ENCODE measurements at places on chromosomes 5 and 9.
A peak's percentile ranks its signal among the peaks of the same experiment; 100 is the strongest.

DNA sequence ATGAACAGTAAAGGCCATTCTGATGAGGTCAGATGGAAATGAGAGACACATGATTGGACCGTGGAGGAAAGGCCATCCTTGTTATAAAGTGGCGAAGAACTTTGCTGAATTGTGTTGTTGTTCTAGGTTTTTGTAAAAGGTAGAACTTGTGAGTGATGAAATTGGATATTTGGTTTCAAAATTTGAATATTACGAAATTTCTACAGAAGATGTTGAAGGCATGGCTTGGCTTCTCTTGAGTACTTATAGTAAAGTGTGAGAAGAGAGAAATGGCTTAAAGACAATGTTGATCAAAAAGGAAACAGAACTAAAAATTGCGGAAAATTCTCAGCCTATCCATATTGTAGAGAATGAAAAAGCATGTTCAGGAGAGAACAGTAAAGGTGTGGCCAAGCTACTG is 166.6 kb upstream of the S1PR3 start:
- no peak for DNase-seq

GRCh38 chr9:86488794-86489193 is 134.6 kb upstream of the TUT7 start:
- DNase-seq, result no peak

- no peak for DNase-seq
Observed at GRCh38 chr9:86639899-86640379, 285.7 kb upstream of the TUT7 start.

DNA sequence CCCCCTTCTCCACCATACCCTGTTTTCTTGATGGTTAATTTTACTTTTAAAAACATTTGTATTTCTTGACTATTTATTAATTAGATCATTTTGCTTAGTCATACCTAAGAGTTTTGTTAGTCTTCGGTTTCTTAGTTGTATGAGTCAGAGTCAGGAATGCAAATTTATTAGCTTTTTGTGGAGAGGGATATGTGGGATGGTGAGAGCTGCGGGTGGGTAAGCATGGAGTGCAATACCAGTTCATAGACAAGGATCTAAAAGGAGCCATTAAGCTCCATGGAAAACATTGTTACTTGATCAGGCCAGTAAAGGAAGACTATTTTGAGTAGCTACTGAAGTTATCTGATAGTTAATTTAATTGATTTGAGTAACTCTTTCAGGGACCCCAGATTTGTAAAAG is 77.5 kb downstream of the ZSWIM6 start:
- no peak for DNase-seq

DNA sequence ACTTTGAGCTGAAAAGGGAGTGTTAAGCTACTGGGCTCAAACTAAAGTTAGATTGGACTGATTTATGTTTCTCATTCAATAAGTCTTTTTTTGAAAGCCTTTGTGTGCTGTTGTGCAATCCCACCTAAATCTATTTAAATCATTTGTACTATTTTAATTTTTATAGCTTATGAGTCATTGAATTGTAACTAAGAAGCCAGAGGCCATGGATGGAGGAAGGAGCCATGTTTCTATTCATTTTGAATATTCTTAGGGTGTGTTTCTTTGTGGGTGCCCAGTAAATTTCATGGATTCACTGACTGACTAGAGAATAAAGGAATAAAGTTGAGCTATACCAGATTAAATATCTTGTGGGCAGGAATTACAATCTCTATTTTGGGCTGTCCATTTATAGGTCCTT is 238.5 kb downstream of the KIF4B start:
- no peak for DNase-seq

DNA sequence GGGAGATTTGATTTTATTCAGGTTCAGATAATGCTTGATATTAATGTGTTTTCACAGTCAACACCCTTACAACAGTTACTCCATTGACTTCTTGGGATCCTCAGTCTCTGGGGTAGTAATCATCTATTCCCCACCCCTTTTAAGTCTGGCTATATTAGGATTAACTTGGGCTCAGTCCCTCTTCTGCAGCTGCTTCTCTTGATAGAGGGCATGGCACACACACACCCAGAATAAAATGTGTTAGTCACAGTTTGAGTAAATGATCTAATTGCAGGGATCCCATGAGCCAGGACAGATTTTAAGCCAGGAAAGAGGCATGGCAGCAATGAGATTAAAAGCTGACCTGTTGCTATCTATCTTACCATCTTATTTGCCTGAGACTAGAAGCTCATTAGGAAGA is 53.7 kb upstream of the VLDLR start:
- no peak for DNase-seq

DNA sequence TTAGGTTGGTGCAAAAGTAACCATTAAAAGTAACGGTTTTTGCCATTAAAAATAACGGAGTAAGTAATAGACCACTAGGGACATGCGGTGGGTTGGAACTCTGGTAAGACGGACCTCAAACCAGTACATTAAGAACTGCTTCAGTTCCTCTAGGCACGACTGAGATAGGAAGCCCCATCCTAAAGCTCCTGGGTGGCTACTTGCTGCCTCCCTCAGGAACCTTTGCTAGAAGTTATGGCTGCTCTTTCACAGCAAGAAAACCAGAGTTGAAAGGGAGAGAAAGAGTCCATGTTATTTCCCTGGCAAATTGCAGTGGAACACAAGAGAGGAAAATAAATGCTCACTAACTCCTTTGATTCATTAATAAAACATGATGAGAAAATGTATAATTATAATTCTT is 47.6 kb downstream of the MCTP1 start:
- DNase-seq, result no peak

DNA sequence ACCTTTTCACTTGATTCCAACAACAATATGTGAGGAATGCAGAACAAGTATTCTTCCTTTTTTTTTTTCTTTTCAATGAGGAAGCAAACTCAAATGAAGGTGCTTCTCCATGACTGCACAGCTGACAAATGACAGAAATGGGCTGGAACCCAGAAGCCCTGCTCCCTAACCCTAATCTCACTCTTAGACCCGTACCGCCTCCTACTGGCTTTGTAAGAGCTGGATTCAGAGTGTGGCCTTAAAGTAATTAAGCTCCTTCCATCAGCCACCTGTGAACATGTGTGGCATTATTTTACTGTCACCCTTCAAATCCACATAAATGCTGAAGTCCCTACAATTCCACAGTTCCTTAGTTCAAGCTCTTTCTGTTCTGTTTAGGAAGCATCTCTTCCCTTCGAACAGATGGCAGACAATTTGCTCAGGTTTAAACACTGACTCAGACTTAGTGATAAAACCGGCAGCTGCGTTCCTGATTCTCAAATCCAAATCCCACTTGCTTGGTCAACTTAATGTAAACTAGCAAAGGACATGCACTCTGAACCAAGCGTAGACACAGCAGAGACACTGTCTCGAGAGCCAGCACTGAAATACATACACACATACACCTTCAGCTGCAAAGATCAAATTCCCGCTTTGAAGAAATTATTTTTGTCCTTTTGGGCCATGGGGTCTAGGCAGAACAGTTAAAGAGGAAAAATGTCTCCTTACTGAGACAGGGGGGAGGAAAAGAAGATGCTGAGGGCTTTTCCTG is 316.7 kb upstream of the TLE4 start:
- DNase-seq, result no peak

DNA sequence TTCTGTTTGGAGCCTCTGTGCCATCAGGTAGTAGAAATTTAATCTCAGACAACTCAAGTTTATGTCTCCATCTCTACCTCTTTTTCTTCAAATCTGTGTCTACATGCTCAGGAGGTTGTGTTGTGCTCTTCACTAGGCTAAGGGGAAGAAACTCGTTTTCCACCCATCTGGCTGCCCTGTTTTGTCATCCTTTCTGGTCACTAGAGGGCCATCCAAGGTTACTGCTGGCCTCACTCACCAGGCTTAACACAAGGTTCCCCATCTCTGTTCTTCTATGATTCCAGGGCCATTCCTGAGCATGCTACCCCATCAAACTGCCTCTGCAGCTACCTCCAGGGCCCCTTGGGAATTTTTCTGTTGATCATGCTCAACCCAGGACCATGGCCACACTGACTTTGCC is 213.3 kb upstream of the FBXL7 start:
- DNase-seq, result no peak

GRCh38 chr9:89525446-89526374 is 27.8 kb upstream of the SEMA4D start:
- no peak for DNase-seq

DNA sequence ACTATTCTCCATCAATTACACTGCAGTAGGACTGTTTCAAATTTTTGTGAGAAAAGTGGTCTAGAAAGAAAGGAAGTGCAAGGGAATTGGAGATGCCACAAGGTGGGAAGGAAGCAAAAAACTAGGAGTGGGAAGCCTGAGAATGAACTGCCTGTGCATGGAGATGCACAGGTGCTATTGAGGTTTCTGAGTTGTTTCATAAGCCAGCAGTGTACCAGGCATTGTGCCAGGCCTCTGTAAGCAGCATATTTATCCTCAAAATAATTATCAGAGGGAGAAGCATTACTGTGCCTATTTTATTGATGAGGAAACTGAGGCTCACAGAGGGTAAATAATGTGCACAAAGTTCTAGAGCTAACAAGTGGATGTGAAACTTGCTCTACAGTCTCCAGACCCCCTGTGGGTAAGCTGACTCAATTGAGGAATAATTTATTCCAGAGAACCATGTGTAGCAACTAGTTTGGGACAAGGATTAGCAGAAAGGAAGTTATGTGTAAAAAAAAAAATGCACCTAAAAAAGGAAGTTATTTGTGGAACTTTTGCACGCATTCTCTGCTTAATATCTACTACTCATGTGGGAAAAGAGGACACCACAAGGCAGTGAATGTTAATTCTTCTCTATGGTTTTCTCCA is 96.7 kb downstream of the SNCAIP start:
- DNase-seq, result no peak

GRCh38 chr5:149434162-149435014 is 55.3 kb upstream of the IL17B start:
- peak; percentile 3 for DNase-seq

- DNase-seq, result no peak
Observed at GRCh38 chr5:81856948-81857928, 106.3 kb upstream of the SSBP2 start.

- DNase-seq, result no peak
Observed at GRCh38 chr5:111511831-111512374, 432 bp downstream of the STARD4 start.

DNA sequence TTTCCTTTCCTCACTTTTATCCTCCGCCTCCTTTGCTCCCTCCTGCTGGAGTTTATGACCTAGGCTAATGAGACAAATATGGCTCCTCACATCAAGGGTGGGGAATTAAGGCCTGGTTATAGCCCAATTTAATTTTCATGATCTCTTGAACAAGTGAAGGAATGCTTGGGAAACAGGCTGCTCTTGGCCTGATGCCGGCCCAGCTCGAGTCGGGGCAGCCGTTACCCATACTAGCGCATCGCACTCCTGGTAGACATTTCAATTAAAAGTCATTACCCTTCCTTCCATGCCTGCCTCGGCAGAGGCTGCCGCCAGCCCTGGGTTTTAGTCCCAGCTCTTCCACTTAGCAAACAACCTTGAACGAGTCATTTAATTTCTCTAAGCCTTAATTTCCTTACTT is 425.7 kb downstream of the TMEM38B start:
- DNase-seq, result no peak

DNA sequence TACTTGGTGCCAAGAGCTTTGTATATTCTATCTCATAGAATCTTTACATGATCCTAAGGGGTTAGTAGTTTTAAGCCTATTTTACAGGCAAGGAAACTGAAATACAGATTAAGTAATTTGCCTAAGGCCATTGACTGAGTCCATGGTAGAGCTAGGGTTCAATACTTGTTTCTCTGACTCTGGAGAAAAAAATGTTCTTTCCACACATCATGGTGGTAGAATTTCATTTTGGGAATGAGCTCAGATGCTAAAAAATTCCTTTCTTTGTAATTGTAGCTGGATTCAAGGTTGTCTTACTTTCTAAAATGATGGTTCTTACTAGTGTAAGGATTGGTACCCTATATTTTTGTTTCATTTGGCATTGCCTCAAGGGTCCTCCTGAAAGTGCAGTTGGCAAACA is 86.0 kb downstream of the ANKRD55 start:
- no peak for DNase-seq

DNA sequence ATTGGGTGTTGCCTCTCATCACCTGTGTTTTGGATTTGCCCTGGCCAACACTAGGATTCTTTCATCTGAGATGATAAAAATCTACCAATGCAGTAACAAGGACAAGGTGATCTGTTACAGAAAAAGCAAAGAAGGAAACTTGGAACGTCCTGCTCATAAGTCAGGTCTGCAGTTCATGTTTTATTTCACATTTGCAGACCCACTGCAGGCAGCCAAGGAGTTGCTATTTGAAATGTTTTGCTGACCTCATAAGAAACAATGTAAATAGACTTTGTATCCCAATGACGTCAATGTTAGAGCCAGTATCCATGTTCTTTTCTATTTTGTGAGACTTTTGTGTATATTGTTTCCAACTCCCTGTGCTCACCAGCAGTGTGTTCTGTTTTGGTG is 312.9 kb downstream of the DEPDC1B start:
- DNase-seq, result no peak

- DNase-seq, result no peak
Observed at GRCh38 chr5:123855609-123856008, 343.6 kb downstream of the CSNK1G3 start.

- no peak for DNase-seq
Observed at GRCh38 chr9:86925686-86926085, 21.6 kb downstream of the GAS1 start.

- DNase-seq, result no peak
Observed at GRCh38 chr5:143237664-143238063, 165.8 kb downstream of the NR3C1 start.

DNA sequence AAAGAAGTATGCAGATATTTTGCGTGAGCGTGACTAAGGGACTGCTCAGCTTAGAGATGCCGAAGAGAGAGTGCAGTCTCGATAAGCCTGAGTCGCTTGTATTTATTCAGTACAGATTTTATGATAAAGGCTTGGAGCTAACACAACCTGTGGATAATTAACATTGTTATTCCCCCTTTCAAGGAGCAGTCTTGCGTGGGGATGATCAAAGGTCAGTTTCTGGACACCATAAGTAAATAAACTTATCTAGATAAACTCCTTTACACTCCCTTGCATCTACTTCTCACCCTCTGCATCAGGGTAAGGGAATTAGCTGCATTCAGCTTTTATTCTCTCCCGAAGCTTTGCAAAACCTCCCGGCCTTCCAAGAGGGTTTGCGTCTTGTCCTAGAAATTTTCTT is 357.8 kb upstream of the ST8SIA4 start:
- no peak for DNase-seq

GRCh38 chr9:132187121-132187620 is 25.3 kb downstream of the NTNG2 start:
- DNase-seq, result no peak

DNA sequence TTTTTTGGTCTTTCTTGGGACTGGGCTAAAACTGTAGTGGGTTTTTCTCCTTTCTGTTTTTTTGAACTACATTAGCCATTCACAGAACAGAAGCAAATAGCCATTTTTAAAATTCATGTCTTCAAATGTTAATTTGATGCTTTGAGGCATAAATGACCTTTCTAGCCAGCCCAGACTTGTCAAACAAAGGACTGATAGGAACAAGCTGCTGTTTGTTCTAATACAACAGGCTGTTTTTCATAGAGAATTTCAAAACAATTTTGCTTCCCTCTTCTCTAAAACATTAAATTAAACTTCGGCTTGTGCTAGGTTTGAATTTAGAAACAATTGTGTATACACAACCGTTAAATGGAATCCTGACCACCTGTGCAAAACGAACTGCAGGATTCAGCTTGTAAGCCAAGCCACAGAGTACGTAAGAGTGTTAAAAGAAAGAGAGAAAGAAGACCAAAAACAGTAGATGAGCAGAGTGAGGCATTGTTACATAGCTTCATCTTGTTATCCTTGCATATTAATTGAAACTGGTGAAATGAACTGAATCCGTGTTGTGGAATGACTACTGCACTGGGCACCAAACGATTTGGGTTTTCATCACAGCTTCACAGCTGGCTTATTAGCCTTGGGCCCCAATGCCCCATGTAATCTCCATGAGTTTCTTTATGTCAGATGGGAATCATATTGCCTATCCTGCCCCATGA is 100.0 kb downstream of the ZSWIM6 start:
- DNase-seq, result no peak
